NCI-H226 (cell line): ENCODE measurements at places on chromosomes 16 and 17.

DNA sequence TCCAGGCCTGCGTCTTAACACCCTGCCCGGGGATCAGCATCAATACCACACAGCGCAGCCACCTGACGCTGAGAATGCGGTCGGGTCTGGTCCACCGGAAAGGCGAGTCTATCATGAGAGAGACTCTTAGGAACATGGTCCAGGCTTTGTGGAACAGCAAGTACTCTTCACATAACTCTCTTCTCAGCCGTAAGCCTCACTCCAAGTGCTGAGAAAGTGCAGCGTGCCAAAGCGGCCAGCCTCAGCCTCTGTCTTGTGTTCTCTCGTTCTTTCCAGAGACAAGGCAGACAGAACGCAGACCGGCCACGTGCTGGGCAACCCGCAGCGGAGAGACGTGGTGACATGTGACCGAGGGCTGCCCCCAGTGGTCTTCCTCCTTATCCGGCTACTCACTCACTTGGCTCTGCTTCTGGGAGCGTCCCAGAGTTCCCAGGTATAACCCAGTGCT lies 34.4 kb upstream of the ENDOV start:
- DNase-seq, result no peak

DNA sequence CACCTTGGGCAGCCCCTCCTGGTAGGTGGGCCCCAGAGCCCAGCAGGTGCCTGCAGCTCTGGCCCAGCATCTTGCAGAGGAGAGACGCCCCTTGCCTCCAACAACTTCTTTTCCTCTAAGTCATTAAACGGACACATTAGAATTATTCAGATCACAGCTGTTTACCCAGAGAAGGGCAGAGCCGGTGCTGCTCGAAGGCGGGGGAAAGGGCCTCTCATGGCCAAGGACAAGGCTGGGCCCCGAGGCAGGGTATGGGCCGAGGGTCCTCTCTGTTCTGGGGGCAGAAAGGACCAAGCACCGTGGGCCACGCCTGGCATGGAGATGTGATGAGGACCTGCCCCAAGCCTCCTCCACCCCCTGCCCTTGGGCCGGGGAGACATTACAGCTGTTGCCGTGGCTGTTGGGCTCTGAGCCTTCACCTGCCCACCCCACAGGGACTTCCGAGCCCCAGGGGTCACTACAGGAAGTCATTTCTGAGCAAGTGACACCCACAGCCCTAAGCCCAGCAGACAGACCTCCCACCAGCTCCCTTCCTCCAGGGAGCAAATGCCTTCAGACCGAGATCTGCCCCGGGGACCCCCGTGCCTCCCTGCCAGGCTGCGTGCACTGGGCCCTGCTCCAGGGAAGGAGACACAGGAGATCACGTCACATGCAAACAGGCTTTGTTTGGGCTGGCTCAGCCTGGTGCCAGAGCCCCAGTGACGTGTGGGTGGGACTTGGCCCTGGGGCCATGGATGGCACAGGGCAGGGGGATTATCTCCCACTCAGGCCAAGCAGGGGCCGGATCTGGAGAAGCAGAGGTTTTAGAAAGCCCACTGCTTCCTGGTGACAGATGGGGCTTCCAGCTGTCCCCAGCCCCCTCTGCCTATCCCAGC lies 699 bp upstream of the PVALEF start:
- no peak for DNase-seq

DNA sequence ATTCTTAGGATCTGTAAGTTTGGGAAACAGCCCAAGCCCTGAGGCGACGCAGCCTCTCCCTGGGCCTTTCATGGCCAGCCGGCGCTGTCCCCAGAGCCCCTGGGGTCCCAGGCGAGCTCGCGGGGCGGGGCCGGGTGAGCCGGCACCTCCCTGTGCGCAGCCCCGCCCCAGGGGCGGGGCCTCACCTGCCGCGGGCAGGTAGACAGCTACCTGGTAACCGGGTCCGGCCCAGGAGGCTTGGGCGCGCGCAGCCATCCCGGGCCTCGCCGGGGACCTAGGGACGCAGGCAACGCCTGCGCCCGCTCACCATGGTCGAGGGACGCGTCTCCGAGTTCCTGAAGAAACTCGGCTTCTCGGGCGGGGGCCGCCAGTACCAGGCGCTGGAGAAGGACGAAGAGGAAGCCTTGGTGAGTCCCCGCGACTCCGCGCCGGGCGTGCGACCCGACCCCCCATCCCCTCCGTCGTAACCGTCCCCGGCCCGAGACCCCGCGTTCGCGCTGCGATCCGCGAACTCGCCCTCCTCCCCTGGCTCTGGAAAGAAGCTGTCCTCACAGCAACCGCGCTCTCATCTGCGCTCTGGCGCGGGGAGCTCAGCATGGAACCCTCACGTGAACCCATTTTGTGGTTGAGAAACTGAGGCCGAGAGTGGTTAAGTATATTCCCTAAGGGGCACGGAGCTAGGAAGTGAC lies at the start of gene ATP2C2:
Gene ATP2C2, plus strand, starts transcription at position 231 of the 689 bp plus-strand sequence. Its CDS starts 78 bp downstream, at position 309.
- no peak for DNase-seq

DNA sequence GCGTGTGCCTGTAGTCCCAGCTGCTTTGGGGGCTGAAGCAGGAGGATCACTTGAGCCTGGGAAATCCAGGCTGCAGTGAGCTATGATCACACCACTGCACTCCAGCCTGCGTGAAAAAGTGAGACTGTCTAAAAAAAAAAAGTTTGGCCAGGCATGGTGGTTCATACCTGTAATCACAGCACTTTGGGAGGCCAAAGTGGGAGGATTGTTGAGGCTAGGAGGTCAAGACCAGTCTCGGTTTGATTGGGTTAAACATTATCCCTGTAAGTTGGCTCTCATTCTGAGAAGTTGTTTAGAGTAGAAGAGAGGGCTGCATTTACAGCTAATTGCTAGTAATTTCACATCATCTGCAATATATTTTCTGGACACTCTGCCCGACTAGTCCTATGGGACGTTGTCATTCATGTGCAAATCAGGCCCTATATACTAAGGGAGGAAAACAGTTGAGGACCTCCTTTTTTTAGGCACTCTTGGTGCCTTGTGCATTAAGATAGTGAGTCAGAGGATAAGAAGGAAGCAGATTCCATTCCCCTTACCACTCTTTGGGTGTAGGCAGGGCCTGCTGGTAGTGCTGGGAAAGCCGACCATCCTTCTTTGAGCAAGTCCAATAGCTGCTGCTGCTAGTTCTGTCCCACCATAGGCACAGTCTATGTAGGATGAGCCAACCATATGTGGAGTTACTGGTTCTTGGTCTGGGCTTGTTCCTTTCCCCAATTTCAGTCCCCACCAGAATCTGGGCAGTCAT lies 18.7 kb downstream of the HMOX2 start:
- peak; percentile 92 for DNase-seq

GRCh38 chr17:27968206-27968732 lies 74.2 kb upstream of the NLK start:
- DNase-seq, result no peak
